NCI-H446 treated with DMSO at 0.1 percent for 48 hours (cell line): ENCODE measurements at places on chromosomes 5 and 9.

GRCh38 chr9:70924380-70924779, 197.0 kb downstream of the TRPM3 start:
- peak; percentile 23 for DNase-seq

DNA sequence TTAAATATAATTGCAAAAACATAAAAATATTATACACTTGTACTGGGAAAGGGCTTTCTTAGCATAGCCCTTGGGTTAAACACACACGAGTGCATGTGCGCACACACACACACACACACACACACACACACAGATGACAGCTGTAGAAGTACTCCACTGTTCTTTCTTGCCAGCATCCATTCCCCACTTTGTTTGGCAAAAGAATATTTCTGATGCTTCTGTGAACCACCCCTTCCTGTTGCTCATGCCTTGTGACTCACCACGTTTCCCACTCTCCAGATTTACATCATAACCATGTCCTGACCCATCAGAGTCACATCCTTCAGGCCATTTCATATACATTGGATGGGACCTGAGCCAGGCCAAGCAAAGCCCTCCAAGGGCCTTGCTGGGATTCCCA, 280.1 kb downstream of the DNAH5 start:
- DNase-seq, result peak; percentile 16

- DNase-seq, result no peak
Measured at GRCh38 chr5:43985411-43985810, 382.4 kb downstream of the NNT start.

- no peak for DNase-seq
Measured at GRCh38 chr5:67030289-67031056, 166.1 kb downstream of the CD180 start.

DNA sequence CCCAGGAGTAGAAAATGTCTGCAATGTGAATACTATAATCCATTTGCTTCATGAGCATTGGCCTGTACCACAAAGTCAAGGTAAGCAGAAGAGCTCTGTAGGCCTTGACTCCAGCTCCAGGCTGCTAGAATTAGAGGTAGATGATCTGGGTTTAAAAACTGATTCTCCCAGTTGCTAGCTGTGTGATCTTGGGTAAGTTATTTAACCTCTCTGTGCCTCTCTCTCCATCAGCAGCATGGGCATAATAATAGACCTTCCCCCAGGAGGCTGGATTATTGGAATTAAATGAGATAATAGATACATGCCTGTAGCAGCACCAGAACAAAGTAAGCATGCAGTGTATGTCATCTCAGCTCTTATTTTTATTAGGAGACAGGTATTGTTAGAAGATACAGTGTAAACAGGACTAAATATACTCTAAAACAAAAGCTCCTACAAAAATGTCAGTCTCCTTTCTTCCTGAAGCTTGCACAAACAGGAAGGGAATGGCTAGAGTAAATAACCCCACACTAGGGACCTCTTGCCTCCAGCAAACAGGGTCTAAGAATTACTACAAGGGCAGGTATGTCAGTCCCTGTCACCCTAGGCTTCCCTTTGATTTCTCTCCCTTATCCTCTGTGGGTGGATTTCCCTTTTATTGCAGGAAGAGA, 57.5 kb downstream of the PSAT1 start:
- no peak for DNase-seq

- DNase-seq, result no peak
Measured at GRCh38 chr9:83992407-83992806, 11.8 kb downstream of the RMI1 start.

GRCh38 chr5:78527054-78527859, 121.3 kb downstream of the LHFPL2 start:
- no peak for DNase-seq

DNA sequence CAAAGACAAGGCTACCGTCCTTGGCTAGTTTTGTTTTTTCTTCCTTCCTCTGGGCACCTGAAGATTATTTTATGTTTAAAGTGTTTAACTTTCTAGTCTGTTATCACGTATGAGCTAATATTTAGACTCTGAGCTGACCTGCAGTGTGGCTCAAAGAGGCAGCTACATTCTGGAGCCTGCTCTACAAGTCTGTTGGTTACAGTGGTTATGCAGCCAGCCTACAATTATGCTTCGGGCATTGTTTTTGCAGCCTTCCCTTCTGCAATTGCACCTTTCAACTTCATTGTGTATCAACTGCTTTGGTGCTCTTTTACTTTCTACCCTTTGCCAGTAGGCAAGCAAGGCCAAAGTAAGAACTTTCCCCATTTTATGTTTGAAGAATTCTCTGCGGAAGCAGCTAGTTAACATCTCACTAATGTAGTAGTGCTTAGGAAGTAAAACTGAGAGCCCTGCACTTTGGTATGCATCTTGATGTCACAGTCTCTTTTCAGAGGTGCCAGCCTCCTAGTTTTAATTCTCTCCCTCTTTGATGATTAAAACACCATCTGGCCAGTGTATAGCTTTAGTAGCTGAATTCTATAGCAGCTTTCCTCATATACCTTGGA, 322.1 kb downstream of the FAM170A start:
- DNase-seq, result no peak

- DNase-seq, result peak; percentile 63
Measured at GRCh38 chr5:55675119-55675518, 37.0 kb downstream of the SLC38A9 start.

DNA sequence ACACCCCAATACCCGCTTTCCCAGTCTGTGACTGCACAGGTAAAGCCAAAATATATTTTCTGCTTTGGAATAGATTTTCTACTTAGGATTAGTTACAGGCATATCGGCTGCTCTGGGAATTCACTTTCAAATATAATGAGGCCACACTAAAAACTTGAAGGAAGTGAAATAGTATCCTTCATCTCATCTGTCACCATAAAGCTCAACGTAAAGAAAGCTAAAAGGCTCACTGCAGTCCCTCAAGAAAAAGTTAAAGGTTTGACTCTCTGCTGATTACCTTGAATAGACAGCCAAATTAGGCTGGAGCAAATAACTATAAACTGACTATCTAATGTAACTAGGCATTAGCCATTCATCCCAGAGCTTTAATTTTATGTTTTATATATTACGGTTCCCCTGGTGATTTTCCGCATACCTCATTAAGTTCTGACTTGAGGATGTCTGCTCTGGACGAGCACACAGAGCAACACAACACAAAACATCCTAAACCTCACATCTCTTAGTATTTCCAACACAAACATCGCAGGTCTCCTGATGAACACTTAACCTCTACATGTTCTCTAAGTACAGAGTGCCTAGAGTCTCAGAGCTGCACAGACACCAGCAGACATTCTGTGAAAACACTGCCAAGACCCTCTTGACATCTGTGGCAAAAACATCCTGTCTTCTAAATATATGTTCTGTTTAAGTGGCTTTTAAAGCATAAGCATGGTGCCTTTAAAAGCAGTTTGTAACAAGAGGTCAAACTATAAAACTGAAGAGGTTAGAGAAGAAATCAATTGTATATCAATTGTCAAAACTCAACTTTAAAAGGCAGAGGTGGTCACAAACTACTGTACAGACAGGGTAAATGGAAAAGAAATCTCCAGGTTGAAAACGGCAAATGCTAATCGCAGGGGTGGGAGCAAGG, 35.4 kb downstream of the ELAVL2 start:
- DNase-seq, result no peak

GRCh38 chr5:122391621-122392020, 79.6 kb downstream of the SNCAIP start:
- DNase-seq, result no peak

GRCh38 chr5:149001162-149001561, 61.7 kb downstream of the SH3TC2 start:
- no peak for DNase-seq

GRCh38 chr5:150253416-150254208, 36.0 kb downstream of the CAMK2A start:
- no peak for DNase-seq
